Kidney epithelial cell (primary cell): ENCODE measurements at places on chromosomes 5 and 9. TPM values are rescaled to one million over a fixed set of nuclear protein-coding genes. Genes with fewer than 3 reads are reported as not detected.

DNA sequence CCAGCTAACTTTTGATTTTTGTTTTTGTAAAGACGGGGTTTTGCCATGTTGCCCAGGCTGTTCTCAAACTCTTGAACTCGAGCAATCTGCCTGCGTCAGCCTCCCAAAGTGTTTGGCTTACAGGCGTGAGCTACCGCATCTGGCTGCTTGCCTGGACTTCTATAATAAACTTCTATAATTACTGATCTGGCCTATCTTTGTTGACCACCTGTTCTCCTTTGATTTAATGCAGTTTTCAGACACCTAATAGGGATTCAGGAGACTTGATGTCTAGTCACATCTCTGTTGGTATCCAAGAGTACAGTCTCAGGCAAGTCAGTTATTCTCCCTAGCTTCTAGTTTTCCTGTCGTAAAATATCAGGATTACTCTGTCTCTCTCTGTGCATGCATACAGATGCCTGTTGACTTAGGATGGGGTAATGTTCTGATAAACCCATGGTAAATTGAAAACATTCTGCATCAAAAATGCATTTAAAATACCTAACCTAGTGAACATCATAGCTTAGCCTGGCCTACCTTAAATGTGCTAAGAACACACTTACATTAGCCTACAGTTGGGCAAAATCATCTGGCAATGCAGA lies 51.5 kb upstream of the NR3C1 start:
- no peak for DNase-seq

DNA sequence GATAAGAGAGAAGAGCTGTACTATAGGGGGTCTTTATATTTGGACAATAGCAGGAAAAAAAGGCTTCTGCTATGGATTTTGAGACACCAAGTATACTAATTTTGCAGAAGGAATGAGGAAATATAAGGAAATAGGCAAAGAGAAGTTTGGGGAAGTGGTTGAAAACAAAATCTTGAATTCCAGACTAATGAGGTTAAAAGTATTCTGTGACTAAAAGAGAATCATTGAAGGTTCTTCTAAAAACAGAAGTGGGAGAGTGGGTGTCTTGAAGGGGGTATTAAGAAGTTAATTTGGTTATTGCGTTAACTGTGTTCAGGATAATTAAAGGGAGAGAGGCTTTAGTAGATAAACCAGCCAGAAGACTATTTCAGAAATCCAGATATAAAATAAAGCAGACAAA lies 148.7 kb downstream of the RFK start:
- DNase-seq, result no peak

DNA sequence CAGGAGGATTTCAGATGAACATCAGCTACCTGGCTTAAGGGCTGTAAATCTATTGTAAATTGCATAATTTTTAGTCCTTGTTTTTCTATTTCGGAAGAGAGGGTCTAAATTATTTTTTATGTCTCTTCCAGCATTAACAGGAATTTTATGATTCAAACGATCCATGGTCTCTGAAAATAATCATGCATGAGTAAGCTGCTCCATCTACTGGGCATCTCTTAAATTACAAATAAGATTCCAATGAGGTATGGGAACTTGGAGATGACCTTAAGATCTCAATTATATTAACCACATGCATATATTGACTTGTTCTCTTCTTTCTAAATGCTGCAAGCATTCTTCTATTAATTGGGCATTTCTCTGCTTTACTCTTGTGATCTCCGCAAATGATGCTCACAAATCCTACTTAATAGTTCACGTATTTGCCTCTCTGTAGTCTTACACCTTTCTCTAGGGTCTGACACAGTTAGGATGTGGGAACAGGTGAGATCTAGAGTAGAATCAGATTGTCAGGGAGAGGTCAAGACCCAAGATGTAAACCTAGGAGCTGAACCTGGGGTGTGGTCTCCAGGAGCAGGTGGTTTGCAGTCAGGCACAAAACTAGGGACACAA lies 86.9 kb downstream of the NUDT12 start:
- DNase-seq, result no peak

- no peak for DNase-seq
Observed at GRCh38 chr5:173637340-173637739, 20.9 kb upstream of the BOD1 start.

DNA sequence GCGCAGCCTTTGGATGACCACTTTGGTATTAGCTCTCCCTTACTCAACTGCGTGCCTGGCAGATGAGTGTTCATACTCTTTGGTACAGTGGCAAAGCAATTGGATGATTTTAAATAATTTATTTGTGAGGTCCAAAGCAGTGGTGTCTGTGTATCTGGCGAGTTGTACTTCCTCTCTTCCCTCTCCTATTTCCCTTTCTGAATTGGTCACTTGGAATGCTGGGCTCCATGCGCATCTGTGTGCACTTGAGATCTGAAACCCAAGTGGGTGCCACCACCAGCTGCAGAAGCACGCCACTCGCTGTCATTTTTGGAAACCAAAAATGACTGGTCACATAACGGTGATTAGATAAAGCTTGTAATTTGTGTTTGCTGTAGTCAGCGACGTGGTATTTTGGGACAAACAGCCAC lies 386.0 kb upstream of the KLF4 start:
- DNase-seq, result no peak

DNA sequence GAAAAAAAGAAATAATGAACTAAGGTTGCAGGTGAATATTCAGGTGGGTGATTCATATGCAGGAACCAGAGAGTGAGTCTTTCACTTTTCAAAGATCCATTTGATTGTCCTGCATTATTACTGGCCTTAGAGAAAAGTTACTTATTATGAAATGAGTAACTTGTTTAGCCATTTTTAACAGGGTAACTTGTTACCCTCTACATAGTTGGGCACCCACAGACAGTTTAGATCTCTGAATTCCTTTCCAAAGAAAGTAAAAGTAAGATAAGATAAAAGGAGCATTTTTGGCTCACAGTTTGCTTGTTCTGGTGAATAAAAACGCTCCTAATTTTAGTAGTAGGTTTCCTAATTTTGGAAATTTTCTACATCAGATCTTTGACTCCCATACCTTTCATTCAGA lies 54.1 kb upstream of the DAB2 start:
- DNase-seq, result no peak

GRCh38 chr9:117290856-117291622 lies 123.8 kb downstream of the ASTN2 start:
- peak; percentile 25 for DNase-seq

ZNF474 gene
- 0.68 and 1.1 TPM in 2 replicates for total RNA-seq

- no peak for DNase-seq
Observed at GRCh38 chr9:23669776-23670175, 156.3 kb downstream of the ELAVL2 start.

- no peak for DNase-seq
Observed at GRCh38 chr9:129284607-129285291, 106.7 kb upstream of the IER5L start.

NKD2 gene
- total RNA-seq, result 1.0 and 1.7 TPM in 2 replicates

DNA sequence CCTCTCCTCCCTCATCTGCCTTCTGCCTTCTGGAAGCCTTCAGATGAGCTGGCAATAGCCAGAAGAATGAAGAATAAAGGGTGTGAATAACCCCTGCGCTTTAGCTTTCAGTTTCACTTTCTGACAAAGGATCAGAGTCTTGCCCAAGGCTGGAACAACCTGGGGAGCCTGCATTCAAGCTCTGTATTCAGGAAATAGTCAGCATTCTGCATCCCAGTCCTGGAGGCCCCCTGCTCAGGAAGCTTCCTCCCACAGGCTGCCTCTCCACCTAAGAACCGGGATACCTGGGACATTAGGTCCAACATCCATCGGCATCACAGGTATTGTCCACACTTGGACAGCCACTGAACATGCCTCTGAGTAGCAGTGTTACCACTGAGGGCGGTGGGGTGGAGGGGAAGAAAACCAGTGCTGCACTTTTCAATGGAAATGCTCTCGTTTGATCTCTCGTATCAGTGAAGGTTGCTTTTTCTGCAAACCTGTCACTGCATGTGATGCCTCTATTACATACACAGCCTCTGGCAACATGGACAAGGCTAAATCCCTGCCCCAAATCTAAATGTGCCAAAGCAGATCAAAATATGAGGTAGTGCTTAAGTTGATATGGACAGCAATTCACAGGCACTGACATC lies 39.8 kb upstream of the ACO1 start:
- no peak for DNase-seq

DNA sequence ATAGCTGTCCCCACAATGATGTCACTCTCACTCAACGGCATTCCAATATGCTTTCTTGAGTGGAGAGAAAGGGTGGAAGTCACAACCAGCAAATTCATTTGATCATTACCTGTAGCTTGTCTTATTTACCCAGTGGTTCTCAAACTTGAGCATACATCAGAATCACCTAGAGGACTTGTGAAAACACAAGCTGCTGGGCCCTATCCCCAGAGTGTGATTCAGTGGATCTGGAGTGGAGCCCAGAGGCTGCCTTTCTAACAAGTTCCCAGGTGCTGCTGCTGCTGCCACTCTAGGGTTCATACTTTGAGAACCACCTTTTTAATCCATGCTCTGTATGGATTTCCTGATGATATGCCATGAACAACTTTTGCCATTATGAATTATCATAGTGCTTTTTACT lies 94.7 kb downstream of the KLHL3 start:
- no peak for DNase-seq

CAMK4 gene
- total RNA-seq, result 0.62 and 0.75 TPM in 2 replicates

GRCh38 chr5:161660806-161661205 lies 24.7 kb upstream of the GABRA6 start:
- no peak for DNase-seq

DNA sequence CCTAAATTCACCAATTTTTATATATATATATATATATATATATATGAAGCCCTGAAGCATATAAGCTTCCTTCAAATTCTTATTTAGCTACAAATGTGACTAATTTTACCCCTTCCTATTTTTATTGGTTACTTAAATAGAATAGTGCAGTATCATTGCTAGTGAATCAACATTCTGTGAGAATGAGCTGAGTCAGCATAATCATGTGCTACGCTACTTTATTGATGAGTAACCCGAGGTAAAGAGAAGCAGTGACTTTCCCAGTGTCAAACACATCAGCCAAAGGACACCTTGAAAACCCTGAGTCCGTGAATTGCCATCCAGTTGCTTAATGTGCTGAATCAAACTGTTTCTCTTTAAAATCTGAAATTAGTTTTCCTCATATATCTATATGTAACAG lies 546.2 kb downstream of the DMRTA1 start:
- no peak for DNase-seq

F2RL2 gene
- total RNA-seq, result 2.0 and 2.5 TPM in 2 replicates

DNA sequence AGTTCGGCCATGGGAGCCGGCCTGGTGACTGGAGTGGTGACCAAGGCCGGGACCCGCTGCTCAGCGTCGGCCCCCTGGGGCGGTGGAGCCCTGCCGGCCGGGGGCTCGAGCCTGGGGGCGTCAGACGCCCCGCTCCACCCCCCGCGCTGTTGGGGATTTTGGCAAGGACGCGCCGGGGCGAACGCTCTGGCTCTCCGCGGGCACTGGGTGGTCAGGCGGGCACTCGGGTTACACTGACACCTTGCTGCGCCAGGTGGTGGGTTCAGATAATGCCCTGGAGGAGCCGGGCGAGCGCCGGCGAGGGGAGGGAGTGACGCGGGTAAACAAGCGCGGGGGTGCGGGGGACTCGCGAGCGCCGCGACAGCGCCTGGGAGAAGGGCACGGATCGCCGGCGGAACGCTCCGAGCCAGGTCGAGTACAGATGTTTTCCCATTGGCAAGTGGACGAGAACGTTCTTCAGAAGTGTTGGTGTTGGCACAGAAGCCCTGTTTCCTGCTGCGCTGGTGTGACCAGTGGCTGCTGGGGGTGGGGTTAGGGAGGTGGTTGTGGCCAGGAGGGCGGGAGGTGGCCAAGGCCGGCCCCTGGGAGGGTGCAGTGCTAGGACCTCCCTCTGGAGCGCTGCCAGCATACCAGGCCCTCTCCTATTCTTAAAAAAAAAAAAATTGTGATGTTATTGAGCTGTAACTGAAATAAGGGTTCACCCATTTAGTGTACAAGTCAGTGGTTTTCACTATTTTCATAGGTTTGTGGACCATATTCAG lies 773 bp downstream of the SQSTM1 start:
- peak; percentile 60 for DNase-seq

ENC1 gene
- 72.5 and 104 TPM in 2 replicates for total RNA-seq

IFNB1 gene
- not detected in 2 replicates for total RNA-seq

- DNase-seq, result peak; percentile 25
Observed at GRCh38 chr9:76403352-76403751, 9.1 kb upstream of the RFK start.

DNA sequence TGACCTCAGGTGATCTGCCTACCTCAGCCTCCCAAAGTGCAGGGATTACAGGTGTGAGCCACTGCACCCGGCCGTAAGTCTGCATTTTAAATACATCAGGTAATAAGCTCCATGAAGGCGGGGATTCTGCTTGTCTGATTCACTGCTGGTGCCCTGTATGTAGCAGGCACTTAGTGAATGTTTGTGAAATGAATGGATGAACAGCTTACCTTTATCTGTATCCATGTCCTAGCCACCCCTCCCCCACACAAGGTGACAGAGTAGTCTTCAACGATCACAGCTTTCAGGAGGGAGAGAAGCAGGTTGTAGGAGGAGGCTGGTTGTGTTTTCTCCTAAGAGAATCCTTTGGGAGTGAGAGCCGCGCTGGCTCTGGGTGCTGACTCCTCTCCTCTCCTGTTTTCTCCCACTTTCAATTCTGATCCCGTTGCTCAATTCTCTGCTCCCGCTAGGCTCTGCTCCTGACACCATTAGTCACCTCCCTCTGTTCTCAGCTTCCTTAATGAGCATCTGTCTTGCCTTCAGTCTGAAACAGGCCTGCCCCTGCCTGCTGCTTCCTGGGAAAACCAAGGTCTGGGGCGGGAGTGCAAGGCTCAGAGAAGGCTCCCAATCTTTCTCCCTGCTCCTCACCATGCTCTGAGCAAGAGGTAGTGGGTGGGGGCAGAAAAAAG lies 88.8 kb upstream of the CTNNA1 start:
- no peak for DNase-seq

PTGES gene
- 37.9 and 39.5 TPM in 2 replicates for total RNA-seq

DNA sequence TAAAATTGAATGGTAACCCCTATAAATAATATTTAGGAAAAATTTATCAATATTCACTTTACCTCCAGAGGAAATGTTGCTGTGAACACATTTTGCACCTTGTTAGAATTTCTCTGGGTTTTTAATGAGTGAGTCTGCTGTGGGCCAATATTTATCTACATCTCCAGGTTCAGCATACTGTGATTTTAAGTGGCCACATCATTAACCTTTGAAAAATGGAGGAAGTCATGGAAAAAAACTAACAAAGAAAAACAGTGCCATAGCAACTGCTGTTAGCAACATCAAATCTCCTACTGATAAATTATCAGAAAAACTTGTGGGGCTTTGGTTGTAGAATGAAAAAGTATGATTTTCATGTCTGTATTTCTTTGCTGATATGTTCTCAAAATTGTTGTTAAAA lies 55.0 kb downstream of the CD180 start:
- DNase-seq, result no peak

GRCh38 chr5:63050916-63051315 lies 472.3 kb downstream of the LRRC70 start:
- no peak for DNase-seq

SLC4A9 gene
- total RNA-seq, result 0.07 TPM in 1 of 2 replicates, not detected in the other

ZBTB34 gene
- 10.4 and 11.2 TPM in 2 replicates for total RNA-seq

- DNase-seq, result no peak
Observed at GRCh38 chr5:172542651-172543131, 88.4 kb upstream of the SH3PXD2B start.
